Neural crest cell (in vitro differentiated cells): ENCODE measurements at places on chromosomes 7 and 10. TPM values are rescaled to one million over a fixed set of nuclear protein-coding genes. Genes with fewer than 3 reads are reported as not detected.

PILRB gene
- total RNA-seq, result 36.5 and 36.6 TPM in 2 replicates

SP4 gene
- 20.6 and 20.8 TPM in 2 replicates for total RNA-seq

ARMC10 gene
- 34.5 and 37.0 TPM in 2 replicates for total RNA-seq

ZNF485 gene
- total RNA-seq, result 8.2 and 8.4 TPM in 2 replicates
